ENCODE measurements at places on chromosomes 11 and 22.

- no peak for DNase-seq
Observed at GRCh38 chr11:27313157-27313821, 49.7 kb downstream of the CCDC34 start.

DNA sequence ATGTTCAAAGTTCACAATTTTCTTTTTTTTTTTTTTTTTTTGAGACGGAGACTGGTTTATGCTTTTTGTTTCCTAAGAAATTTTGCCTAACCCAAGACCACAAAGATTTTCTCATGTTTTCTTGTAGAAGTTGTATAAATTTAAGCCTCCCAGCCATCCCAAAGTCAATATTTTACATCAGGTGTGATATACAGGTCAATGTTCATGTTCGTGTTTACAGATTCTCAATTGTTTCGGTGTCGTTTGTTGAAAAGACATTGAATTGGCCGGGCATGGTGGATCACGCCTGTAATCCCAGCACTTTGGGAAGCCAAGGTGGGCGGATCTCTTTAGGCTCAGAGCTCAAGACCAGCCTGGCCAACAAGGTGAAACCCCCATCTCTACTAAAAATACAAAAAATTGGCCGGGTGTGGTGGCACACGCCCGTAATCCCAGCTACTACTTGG is 15.4 kb downstream of the FRMD8 start:
- no peak for DNase-seq

- no peak for DNase-seq
Observed at GRCh38 chr11:20671856-20672546, 2.6 kb downstream of the NELL1 start.

DNA sequence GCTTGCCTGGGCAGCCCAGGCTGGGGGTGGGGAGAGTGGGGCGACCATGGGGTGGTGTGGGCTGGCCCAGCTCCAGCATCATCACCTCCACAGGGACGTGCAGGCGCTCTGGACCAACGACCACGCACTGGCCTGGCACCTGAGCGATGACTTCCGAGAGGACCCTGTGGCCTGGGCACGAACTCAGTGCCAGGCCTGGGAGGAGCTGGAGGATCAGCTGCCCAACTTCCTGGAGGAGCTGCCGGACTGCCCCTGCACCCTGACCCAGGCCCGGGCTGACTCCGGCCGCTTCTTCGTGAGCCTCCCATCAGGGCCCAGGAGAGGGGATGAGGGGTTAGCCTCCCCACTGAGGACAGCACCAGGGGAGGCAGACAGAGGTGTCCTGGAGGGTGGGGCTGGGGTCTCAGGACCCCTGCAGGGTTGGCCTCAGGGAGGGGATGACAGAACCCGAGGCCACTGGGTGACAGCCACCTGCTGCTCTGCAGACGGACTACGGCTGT is 3.8 kb downstream of the SUSD2 start:
- DNase-seq, result no peak

DNA sequence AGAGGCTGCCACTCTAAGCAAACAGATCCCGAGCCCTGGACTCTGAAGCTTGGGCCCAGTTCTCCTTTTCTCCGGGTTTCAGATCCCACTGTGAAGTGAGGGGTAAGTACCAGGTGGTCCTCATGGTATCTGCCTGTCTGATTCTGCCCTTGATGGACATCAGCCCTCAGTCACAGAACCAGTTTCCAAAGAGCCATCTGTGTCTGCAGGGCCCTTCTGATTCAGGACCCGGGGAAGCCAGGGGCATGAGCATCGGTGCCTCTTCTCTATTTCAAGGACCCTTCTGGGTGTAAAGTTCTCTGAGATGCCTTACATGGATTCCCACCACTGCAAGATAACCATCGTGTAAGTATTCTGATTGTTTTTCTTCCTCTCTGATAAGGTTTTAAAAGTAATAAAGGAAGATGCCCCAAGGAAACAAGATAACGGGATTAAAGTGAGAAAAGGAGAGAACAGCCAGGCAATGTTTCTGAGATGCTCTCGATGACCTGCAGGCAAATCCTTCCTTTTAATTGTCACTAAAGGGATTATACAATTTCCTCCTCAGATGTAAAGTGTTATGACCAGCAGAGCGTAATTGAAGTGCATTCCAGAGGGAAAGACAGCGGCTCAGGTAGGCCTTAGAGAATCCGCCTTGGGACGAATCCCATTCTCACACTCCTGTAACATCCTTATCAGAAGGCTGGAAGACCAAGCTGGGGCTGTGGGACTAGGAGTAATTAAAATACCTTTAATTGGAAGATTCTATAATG is 924.3 kb downstream of the TBC1D22A start:
- no peak for DNase-seq

GRCh38 chr11:95886462-95886861 is 37.4 kb downstream of the MTMR2 start:
- DNase-seq, result no peak

DNA sequence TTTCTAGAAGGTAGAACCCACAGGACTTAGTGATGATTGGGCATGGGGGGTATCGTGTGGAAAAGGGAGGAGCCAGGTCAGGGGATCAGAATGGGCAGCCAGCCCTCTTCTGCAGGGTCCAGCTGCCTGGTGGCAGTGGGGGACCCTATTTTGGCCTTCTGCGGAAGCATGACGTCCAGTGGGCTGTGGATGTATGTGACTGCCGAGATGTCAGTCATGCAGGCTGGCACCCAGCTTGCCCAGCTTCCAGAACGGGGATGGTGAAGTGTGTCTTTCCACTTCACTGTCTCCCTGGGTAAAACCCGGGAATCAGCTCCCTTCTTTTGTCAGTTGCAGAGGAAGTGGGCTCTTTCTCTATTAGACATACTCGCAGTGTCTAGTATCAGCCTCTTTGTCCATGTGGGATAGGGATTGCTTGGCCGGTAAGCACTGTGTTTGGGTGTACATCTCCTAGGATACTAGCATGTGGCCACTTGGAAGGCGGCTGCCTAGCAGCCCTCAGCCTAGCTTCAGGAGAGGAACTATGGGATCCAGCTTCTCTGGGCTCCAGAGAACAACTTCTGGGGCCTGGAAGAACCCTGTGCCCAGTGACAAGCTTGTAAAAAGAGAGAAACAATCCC is 51.4 kb downstream of the GRIK4 start:
- no peak for DNase-seq

All from AML-193 (cell line).